ENCODE measurements at places on chromosomes 11 and 22.

DNA sequence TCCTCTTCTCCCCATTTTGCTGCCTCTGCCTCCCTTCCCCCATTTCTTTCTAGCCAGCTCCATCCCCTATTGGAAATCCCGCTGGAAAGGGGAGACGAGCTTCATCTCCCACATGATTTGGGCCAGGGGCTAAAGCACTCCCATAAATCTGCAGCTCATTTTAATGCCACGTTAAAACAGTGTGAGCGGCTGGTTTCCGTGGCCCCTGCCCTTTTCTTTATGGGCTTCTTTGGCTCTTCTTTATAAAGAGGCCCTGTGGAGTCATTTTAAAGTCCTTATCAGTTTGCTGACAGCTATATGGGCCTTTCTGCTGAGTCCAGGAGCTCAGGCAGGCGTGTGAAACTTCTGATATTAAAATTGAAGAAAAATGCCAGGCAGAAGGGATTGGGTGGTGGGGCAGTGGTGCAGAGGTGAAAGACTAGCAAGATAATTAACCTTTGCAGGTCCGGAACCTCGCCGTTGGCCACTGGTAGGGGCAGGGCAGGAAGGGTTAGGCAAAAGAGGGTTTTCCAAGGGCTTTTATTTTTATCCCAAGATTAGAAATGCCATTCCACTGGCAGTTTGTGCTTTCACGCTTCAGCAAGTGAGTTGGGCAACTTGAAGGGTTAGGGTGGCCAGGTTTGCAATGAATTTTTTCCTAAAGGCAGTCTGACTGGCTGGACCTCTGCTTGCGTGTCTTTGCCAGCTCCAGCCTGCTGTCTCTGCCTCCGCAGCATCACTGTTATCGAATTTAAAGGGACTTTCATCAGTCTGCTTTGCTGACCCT lies 44.3 kb downstream of the EXT2 start:
- no peak for DNase-seq

DNA sequence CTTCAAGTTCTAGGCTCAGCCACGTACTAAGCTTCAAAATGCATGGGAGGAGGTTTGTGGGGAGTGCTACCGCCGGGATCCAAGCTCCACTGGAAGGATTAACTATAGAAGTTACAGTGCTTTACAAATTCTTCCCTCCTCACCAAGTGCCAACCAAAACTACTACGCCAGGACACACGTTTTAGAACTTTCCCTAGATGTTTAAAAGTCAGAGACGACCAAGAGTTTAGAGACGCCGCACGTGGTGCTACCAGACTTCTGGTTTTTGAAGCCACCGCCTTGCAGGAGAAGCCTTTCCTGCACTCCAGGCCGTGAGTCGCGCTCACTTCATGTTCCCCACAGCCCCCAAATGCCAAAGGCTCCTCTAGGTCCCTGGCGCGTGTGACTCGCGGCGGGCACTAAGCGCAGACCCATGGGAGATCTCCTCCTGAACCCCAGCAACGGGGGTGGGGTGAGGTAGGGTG lies 734 bp downstream of the SNU13 start:
- no peak for DNase-seq

- DNase-seq = no peak
Observed at GRCh38 chr22:29155966-29156365, 49.7 kb upstream of the EMID1 start.

- no peak for DNase-seq
Observed at GRCh38 chr22:44595841-44596341, 97.9 kb upstream of the RTL6 start.

DNA sequence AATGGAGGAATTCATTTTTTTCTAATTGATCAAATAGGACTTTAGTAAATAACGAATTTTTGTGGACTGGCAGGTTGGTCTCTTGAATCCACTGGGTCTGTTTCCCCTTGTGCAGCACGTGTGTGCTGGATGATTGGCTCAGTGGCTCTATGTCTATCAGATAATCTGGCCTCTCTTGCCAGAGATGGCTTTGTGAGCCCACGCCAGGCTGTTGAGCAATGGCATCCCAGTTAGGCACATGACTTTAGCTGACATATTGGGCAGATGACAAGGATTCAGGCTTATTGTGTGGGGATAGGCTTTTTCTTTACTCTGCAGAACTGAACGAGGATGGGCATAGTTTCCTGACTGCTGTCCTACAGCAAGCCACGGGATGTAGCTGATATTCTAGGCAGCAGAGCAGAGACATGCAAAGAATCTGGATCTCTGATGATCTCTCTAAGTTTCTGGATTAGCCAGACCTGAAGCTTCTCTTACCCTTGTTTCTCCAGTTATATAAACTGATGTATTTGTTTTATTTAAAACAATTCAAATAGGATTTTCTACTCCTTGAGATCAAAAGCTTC lies 144.9 kb downstream of the ARHGAP42 start:
- no peak for DNase-seq

DNA sequence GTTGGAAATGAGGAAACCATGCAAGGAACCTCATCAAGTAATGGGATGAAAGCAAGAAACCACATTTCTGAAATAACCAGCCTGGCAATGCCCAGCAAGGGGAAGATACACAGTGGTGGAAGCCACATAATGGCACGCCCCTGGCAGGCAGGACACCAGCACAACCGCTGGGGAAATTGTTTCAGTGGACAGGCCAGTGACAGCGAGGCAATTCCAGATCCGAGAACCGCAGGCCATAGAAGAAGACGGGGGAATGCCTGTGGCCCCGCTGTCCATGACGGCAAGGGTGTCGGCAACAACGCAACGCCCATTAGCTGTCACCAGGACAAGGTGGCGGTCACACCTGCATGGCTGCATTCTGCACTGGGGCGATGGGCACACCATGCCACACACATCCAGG lies 1389.6 kb downstream of the BRD1 start:
- no peak for DNase-seq

- no peak for DNase-seq
Observed at GRCh38 chr11:128653801-128654231, 40.1 kb upstream of the FLI1 start.

Data from neuronal stem cell (in vitro differentiated cells).